ENCODE measurements at places on chromosomes 16 and 17.

- DNase-seq = no peak
These were observed 297.2 kb downstream of the WWOX start for GRCh38 chr16:78396673-78397072.

DNA sequence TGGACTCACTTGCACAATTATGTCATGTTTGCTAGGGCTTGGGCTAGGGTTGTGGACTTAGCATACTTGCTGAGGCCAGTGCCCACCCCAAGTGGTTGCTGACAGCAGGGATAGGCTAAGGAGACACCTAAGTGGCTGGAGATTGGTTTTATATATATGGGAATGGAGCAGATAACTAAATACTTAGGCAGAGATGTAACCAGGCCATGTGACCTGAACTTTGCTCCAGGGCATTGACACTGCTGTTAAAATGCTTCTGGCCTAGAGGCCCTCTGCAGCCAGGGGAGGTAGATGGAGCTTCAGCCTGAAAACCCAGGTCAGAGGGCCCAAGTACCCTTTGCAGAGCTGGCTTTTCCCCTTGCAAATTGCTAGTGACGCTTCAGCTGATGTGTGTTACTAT is 1.4 kb upstream of the ITGB3 start:
- no peak for DNase-seq

GRCh38 chr16:69132424-69133252 is at the start of the genes CHTF8 and UTP4:
Gene CHTF8, minus strand, starts transcription at chr16:69132588. Its CDS starts 11,130 bp downstream, at chr16:69121458.
Gene UTP4, plus strand, starts transcription at chr16:69132649. Its CDS starts 811 bp downstream, at chr16:69133460.
- DNase-seq = peak; percentile 64

DNA sequence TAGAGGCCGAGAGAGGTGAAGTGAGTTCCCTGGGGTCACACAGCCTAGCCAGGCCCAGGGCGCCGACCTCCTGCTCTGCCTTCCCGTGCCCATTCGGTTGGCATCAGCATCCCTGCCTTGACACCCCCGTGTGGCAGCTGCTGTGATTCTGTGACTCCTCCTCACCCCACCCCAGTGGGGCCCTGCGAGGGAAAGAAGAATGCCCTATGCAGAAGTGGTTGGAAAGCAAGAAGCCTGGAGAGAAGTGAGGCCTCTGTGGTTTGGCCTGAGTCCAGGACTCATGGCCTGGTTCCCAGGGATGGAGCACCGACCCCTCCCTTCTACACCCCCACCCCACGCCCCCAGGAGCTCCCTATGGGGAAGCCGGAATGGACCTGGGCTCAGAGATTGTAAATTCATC is 296.2 kb downstream of the SEC14L1 start:
- DNase-seq = no peak

DNA sequence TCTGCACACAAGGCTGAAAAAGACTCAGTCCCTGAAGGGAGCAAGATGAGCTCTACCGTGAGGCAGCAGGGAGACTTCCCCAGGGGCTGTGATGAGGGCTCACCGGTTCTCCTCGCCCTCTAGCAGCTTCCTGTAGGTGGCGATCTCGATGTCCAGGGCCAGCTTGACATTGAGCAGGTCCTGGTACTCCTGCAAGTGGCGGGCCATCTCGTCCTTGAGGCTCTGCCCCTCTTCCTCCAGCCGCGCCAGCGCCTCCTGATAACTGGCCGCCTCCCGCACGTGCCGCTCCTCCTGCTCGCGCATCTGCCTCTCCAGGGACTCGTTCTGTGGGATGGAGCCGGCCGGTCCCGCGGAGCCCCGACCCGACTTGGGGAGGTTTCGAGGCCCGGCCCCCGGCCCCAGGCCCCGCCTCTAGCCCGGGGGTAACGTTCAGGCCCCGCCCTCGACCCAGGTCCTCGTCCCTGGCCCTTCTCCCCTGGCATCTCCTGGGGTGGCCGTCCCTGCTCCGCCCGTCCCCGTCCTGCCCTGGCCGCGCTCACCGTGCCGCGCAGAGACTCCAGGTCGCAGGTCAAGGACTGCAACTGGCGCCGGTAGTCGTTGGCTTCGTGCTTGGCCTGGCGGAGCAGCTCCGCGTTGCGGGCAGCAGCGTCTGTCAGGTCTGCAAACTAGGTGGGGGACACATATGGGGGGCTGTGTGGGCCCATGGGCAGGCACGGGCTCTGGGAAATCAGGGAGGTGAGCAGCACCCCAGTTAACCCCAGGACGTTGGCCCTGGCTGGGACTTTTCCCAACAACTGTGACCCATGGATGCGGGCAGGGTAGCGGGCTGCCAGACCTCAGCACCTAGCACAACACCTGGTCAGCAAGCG is 3.9 kb downstream of the GFAP start:
- DNase-seq = no peak

- no peak for DNase-seq
These were observed 2.3 kb upstream of the RSKR start for GRCh38 chr17:28616281-28616680.

DNA sequence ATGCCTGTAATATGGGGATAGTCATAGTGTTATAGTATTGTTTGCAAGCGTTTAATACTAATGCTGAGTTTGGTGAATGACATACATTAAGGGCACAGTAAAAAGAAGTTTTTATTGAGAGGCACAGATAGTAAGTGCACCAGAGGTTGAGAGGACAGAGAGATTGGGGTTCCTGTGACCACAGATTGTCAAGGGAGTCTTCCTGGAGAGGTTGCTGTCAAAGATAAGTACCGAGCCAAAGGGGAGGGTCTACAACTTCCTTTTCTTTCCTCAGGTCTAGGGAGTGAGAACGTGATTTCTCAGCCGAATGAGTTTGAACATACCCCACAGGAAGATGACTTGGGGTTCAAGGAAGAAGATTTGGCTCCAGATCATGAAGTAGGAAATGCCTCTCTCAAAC is 1.8 kb downstream of the ZNF48 start:
- DNase-seq = no peak

DNA sequence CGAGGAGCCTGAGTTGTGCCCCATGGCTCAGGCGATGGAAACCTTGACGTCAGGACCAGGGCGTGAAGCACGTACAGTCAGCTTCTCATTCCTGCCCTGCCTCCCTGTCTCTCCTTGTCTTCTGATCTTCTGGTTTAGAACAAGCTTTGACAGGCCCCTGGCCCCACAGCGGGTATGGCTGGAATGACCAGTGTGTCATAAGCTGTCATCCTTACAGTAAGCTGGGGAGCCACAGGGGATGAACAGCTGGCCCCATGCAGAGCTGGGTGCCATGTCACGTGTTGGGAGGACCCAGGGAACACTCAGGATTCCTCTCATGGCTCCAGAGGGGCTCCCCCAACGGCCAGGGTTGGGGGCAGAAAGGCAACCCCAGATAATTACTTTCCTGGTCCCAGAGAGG is 157.6 kb upstream of the PLCG2 start:
- DNase-seq = no peak

DNA sequence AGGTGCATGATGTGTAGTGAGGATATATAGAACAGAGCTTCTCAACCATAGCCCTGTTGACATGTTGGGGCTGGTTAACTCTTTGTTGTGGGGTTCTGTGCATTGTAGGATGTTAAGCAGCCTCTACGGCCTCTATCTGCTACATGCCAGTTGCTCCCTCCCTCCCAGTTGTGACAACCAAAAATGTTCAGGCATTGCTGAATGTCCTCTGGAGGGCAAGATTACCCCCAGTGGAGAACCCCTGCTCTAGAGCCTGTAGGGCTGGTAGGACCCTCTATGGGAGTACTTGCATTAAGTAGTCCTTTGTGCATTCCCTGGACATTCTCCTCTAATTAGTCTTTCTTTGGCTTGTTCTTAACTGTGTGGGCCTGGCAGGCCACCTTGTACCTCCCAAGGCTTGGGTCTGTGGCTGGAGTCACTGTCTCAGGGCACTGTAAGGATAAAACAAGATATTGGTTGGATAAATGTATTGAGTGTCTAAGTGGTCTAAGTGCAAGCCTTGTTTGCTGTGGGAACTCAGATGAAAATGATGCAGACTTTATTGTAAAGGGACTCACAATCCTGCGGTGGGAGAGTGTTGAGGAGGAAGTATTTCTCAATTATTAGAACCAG is 19.8 kb upstream of the MYO1D start:
- no peak for DNase-seq

- DNase-seq = no peak
These were observed 1.8 kb downstream of the CYLD start for GRCh38 chr16:50743581-50744225.

- no peak for DNase-seq
These were observed 35.4 kb downstream of the CHD9 start for GRCh38 chr16:53090286-53090590.

DNA sequence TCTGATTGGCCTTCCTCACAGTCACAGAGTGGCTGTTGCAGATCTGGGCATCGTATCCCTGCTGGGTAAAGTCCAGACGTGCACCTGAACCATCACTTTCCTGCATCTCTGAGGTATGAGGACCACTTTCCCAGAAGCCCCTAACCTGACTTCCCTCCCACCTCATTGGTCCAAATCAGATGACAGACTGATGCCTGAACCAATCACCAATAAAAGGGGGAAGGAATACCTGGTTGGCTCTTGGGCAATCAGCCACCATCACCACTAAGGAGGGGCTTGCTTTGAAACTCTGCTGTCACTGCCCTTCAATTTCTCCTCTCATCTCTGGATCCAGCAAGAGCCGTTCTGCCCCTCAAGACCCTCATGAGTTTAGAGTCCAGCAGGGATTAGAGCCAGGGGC is 13.6 kb upstream of the WFDC1 start:
- no peak for DNase-seq

- DNase-seq = no peak
These were observed 4.6 kb upstream of the DYNLRB2 start for GRCh38 chr16:80536238-80536637.

DNA sequence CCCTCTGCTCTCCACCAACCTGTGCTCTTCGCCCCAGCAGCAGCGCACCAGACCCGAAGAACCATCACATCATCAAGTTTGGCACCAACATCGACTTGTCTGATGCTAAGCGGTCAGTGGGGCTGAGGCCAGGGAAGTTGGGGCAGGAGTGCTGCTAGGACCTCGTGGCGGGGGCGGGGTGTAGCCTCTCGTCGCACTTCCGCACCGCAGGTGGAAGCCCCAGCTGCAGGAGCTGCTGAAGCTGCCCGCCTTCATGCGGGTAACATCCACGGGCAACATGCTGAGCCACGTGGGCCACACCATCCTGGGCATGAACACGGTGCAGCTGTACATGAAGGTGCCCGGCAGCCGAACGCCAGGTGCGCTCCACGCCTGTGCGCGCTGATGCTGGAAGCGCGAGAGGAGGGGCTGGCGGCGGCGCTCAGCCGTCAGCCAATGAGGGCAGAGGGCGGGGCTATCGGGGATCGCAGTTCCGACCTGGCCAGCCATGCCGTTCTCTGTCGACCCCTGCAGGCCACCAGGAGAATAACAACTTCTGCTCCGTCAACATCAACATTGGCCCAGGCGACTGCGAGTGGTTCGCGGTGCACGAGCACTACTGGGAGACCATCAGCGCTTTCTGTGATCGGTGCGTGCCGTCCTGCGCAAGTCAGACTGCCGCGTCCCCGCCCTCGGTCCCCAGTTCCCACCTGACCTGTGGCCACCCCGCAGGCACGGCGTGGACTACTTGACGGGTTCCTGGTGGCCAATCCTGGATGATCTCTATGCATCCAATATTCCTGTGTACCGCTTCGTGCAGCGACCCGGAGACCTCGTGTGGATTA is 3.2 kb upstream of the TMEM88 start:
- DNase-seq = peak; percentile 88

DNA sequence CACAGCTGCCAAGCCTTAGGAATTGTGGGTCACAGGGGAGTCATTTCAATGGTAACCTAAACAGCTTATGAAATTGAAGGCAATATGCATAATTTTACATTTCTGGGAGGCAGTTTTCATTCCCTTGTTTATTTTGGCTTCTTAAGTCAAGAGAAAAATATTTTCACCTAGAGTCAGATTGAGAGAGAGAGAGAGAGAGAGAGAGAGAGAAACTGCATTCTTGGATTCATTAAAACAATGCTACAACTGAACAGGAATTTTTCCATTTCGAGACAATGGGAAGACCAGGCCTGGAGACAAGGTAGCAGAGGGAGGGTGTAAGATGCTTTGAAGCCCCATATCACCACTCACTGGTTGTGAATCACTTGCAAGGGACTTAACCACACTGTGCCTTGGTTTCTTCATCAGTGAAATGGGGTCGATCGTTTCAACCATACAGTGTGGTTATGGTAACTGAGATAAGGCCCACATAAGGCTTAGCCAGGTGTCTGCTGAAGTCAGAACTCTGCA is 224.7 kb upstream of the IRX3 start:
- no peak for DNase-seq

- DNase-seq = peak; percentile 43
These were observed 11.4 kb downstream of the HLF start for GRCh38 chr17:55275894-55276804.

- DNase-seq = no peak
These were observed 4.9 kb upstream of the PSMD7 start for GRCh38 chr16:74291577-74292208.

- no peak for DNase-seq
These were observed 8.1 kb upstream of the TIMP2 start for GRCh38 chr17:78933025-78933958.

DNA sequence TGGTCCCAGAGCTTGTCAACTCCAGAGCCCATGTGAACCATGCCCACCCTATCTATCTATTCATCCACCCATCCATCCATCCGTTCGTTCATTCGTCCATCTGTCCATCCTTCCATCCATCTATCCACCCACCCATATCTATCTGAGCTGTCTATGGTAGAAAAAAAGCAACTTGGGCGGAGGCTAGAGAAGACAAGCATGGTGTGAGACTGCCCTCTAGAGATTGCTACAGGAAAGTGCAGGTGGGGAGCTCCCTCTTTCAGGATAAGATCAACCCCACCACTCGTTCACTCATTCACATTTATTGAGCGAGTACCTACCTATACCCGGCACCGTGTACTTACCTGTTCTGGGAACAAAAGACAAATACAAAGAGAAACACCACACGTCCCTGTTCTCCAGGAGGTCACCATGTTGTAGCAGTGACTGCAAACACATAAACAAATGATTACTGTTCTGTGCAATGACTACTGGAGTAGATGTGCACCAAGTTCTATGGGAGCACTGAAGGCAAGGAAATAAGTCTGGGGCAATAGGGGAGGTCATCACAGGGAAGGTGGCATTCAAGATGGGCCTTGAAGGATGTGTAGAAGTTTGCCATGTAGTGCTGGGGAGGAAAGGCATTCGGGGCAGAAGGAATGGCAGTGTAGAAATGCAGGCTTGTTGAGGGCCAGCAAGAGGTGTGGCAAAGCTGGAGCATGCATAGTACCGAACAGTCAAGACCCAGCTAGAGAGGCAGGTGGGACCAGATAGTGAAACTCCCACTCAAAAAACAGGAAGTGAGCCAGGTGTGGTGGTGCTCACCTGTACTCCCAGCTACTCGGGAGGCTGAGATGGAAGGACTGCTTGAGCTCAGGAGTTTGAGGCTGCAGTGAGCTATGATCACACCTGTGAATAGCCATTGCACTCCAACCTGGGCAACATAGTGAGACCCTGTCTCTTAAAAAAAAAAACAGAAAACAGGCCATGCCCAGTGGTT is 13.4 kb upstream of the ATP5MC1 start:
- DNase-seq = no peak

- DNase-seq = no peak
These were observed 21.8 kb upstream of the ZFHX3 start for GRCh38 chr16:73069581-73070262.
